Activated B cell treated with CpG ODN at 0.5 μM for 24 hours (primary cell): ENCODE measurements at places on chromosomes 11 and 22. TPM values are rescaled to one million over a fixed set of nuclear protein-coding genes. Genes with fewer than 3 reads are reported as not detected.

Gene ALX4
- total RNA-seq, result not detected in 2 replicates

GRCh38 chr11:12497431-12497830 lies 120.1 kb downstream of the PARVA start:
- DNase-seq, result no peak

DNA sequence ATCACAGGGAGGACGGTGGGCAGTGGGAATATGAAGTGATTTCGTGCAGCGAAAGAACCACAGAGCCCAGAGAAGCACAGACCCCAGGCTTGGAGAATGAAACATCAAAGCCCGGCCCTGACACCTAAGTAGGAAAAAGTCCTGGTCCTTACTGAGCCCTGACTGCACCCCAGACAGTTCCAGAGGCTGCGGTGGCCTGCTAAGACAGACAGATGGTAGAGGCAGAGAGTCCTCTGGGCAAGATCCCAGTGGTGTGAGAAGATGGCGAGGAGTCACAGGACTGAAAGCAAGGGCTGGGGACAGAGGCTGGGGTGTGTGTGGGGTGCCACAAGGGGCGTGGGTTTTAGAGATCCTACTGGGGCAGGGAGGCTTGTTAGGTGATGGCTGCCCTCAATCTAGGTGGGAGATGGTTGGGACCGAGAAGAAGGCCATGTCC lies 3.7 kb downstream of the CBX6 start:
- DNase-seq, result peak; percentile 13

- no peak for DNase-seq
Measured at GRCh38 chr22:41683616-41684015, 5.1 kb downstream of the SNU13 start.

DNA sequence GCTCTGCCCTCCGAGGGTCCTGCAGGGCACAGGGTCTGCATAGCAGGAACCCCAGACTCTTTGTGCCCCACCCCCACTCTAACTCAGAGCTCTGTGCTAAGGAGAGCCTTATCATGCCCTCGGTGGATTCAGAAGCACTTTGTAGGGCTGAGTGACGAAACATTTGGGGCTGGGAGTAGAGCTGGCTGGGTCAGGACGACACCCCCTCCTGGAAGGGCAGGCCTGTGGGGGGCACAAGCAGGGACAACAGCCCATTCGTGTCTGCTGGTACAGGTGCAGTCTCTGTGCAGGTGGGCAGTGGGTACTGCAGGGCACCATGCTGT lies 8.9 kb downstream of the APOBEC3A start:
- DNase-seq, result no peak

Gene CARNS1
- 5.7 and 6.3 TPM in 2 replicates for total RNA-seq

- DNase-seq, result no peak
Measured at GRCh38 chr11:111097191-111097590, 148.3 kb upstream of the POU2AF2 start.

Gene ASCL2
- 1.3 and 1.4 TPM in 2 replicates for total RNA-seq
